ENCODE measurements at places on chromosomes 1 and 21. TPM values are rescaled to one million over a fixed set of nuclear protein-coding genes. Genes with fewer than 3 reads are reported as not detected.

The FAM110D gene
- total RNA-seq, result not detected

The EPHB2 gene
- total RNA-seq, result not detected

The RAD54L gene
- 64.2 TPM for total RNA-seq

The UMODL1 gene
- not detected for total RNA-seq

The RAB42 gene
- total RNA-seq, result not detected

All from activated CD4-positive, alpha-beta T cell treated with anti-CD3 and anti-CD28 coated beads for 36 hours (primary cell).